ENCODE measurements at places on chromosomes 1 and 21.

DNA sequence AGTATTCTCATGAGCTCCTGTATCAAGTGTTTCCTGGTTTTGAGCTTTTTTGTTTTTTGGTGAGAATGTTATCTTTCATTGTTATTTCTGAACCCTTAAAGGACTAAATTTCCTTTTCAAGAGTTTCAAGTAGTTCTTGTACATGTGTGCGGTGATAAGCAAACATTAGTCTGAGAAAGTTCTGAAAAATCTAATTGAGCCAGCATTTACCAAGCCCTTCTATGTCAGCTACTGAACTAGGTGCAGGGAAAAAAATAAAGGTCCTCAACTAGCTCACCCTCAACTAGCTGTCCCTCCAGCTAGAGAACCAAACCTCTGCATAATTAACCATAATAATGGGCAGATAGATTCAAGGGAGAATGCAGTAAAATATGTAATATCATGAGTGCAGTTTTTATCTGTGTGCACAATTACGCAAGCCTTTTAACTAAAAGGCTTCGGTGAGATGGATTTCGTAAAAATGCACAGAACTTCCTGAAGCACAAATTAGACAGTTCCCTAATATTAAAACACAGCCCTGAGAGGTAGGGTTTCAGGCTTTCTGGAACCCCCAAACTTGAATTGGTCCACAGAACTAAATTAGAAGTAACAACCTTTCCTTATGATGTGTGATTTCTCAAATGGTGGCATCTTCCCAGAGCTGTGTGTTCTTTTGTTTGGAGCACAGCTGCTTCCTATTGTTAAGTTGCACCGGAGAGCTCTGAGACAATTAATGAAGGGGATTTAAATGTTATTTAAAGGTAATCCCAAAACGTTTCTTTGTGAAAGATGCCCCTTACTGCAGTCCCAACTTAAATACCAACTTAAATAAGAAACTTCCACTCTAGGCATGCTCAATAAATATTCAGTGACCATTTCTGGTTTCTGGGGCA is 165.8 kb downstream of the NFIA start:
- DNase-seq, result no peak

DNA sequence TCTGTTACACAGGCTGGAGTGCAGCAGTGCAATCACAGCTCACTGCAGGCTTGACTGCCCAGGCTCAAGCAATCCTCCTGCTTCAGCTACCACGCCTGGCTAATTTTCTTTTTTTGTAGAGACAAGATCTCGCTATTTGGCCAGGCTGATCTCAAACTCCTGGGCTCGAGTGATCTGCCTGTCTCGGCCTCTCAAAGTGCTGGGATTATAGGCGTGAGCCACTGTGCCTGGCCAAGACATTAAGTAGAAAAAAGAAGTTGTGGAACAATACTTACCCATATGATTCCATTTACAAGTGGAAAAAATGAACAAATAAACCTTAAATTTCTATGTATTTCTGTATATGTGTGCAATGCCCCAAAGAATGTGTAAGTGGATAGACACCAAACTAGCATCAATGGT is 30.3 kb upstream of the ID3 start:
- DNase-seq, result no peak

GRCh38 chr1:42137766-42138165 is 15.4 kb upstream of the GUCA2B start:
- no peak for DNase-seq

DNA sequence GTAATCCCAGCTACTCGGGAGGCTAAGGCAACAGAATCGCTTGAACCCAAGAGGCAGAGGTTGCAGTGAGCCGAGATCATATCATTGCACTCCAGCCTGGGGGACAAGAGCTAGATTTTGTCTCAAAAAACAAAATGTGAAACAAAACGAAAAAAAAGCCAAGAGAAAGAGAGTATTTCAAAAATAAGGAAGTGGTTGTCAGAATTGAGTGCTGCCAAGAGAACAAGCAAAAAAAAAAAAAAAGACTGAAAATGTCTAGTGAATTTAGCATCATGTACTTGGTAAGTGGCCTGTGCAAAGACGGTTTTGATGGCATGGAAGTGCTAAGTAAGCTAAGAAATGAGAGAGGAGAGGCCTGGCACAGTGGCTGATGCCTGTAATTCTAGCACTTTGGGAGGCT is 14.3 kb downstream of the KPNA6 start:
- no peak for DNase-seq

DNA sequence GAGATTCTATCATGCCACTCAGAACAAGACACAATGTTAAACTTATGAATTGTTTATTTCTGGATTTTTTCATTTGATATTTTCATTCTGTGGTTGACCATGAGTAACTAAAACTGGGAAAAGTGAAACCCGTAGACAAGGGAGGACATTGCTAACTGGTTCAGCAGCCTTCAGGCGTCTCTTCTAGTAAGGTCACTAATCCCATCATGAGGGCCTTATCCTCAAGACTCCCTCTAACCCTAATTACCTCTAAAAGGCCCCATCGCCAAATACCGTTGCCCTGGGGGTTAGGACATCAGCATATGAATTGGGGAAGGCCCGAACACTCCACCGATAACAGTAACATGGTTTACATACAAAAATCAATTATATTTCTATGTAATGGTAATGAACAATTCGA is 247.6 kb downstream of the TM2D1 start:
- DNase-seq, result no peak

- DNase-seq, result no peak
These were observed 807.7 kb downstream of the USP25 start for GRCh38 chr21:16537501-16537900.

GRCh38 chr21:29521872-29522271 is 223.2 kb downstream of the BACH1 start:
- no peak for DNase-seq

- DNase-seq, result no peak
These were observed 13.7 kb upstream of the MIIP start for GRCh38 chr1:12005488-12006166.

- DNase-seq, result no peak
These were observed 122.3 kb downstream of the SYT2 start for GRCh38 chr1:202587859-202588485.

DNA sequence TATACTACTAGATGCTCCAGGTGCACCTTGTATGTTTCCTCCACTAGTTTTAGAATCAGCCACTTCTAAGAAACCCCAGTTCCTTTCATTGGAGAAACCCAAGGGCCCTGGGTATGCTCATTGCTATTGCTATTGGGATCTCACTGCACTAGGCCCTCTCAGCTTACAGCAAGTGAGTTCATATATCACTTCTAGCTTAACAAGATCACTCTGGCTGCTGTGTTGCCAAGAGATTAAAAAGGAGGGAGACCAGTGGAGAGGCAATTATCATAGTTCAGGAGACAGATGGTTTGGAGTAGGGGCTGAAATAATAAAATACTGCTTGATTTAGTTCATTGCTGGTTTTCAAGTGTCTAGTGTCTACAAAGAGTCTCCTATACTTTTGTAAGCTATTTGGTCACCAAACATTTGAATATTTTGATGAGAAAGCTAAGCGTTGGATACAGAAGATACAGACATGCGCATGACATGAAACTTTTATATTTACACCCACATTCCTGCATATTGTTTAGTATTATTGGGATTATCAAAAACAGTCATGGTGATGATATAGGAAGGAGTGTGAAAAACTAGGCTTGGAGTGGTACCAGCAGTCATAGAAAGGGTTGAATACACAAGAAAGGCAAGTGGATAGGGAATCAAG is 671.9 kb downstream of the ADGRL2 start:
- no peak for DNase-seq

- DNase-seq, result no peak
These were observed 15.3 kb downstream of the CD2 start for GRCh38 chr1:116769561-116769977.

GRCh38 chr1:155499263-155499662 is 63.3 kb downstream of the ASH1L start:
- DNase-seq, result no peak

GRCh38 chr1:229753764-229754551 is 127.9 kb downstream of the URB2 start:
- no peak for DNase-seq

- no peak for DNase-seq
These were observed 8.0 kb upstream of the MACF1 start for GRCh38 chr1:39196244-39197215.

DNA sequence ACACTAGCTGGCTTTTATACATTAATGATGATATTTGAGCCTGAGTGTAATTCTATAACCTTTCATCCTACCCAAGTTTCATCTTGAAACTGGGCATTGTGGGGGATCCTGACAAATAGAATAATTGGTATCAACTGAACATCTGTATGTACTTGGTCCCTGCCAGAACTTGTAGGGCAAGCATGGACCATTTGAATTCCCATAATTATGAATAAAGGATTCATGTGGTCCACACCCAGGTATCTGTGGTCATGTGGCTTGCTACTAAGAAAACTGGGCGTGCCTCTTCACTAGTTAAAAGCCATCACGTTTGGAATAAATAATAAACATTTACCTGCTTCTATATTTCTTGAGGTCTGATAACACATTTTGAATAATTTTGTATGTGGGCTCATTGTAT is 20.6 kb upstream of the VTCN1 start:
- DNase-seq, result no peak

DNA sequence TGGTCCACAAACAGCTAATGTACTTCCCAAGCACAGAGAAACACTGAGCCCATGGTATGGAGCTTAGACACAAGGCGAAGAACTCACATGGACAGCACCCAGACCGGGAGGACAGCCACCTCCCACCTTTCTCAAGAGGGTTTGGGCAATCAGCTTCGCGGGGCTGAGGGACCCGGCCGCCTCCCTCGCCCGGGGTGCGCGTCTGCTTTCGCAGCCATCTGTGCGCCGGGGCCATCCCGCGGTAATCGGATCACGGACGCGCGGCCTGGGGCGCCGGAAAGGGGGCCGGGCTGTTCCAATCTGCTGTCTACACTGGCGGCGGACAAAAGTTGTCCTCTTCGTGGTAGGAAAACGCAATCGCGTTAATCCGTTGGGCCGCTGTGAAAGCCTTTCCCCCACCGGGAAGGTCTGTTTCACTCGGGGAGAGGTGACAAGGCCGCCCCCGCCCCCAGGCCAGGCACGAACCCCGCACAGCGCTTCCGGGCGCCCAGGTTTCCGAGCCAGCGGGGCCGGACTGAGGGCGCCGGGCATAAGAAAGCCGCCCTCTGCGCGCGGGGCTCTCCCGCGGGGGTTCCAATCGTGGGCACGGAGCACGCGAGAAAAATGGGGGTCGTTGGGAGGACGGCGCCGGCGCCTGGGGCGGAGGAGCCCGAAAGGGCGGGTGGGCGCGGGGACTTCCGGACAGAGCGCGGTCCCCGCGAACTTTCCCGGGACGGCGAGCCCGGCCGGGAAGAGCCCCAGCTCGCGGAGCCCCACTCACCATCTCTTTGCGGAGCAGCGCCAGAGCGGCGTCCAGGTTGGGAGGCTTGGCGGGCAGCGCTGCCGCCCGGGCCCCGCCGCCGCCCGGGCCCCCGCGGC is 664 bp downstream of the FAM89A start:
- no peak for DNase-seq

DNA sequence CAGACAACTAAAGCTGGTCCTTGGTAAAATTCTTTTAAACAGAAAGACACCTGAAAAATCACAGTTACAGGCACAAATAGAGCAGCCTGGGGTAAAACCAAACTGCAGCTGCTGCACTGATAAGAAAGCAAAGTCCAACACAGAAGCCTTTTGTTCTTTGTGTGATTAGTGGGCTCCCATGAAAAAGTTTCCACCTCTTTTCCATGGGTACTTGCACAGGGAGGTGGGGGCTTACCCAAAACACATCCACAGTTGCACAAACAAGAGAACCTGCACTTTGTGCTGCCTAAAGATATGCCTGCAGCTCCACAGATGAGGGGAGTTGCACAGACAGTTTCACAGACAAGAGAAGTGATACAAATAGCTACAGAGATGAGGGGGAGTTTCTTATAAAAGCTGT is 106.7 kb upstream of the SLC5A9 start:
- DNase-seq, result no peak

DNA sequence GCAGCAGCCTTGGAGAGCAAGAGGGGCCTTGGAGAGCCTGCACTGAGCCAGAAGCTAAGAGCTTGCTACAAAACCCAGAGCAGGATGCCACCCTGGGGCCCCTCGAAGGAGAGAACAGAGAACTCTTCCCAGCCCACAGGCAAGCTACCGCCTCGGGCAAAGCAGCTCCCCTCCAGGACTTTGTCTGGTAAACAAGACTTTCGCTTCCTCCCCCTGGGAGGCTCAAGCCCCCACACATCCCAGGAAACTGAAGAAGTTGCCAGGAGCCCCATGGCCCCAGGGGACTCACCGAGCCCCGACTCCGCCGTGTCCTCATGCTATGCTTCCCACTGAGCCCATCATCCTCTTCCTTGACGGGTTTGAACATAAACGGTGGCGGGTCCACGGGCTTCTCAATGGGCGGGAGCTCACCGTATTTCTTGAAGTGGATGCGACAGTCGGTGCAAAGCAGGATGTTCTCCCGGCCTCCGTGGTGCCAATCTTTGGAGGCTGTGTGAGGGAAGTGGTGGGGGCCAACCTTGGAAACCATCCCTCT is 45.9 kb downstream of the SLC45A1 start:
- no peak for DNase-seq

- DNase-seq, result no peak
These were observed 100.2 kb downstream of the LMO4 start for GRCh38 chr1:87428883-87429282.
